Gastrocnemius medialis (tissue), 4 donors: ENCODE measurements at places on chromosomes 3 and 15.
A peak's percentile ranks its signal among the peaks of the same experiment; 100 is the strongest.

- H3K27me3 ChIP-seq, result no peaks in the 10 kb centered on the region
- H3K36me3 ChIP-seq, result no peaks in the 10 kb centered on the region
- DNase-seq, result no peak
- peak overlapping the region; percentile 38 for H3K4me3 ChIP-seq
- peaks cover 30% of the 10 kb centered on the region for H3K4me1 ChIP-seq
- H3K27ac ChIP-seq, result peak overlapping the region; percentile 82
These were observed 1.1 kb upstream of the MGLL start for GRCh38 chr3:127823426-127823857.

DNA sequence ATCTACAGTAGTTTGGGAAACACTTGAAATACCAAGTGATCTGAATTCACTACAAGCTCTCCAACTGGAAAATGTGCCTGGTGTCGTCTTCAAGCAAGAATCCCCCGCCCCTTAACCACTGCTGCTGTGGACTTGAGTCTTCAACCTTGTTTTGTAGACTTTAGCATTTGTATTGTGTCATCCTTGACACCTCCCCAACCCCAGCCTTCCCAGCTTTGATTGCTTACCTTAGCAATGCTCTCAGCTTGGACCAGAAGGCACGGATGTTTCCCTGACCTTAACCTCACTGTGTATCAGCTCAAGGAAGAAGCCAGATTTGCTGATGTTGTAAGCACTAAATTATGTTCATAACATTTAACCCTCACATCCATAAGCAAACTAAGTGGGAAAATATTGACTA is 146.4 kb downstream of the IGF1R start:
- no peaks in the 10 kb centered on the region for H3K36me3 ChIP-seq
- H3K27me3 ChIP-seq, result no peaks in the 10 kb centered on the region
- no peak overlapping the region for H3K27ac ChIP-seq

GRCh38 chr3:40192628-40193027 is 116.9 kb upstream of the EIF1B start:
- H3K4me3 ChIP-seq, result no peak overlapping the region
- H3K27me3 ChIP-seq, result no peaks in the 10 kb centered on the region
- H3K4me1 ChIP-seq, result peaks cover 2% of the 10 kb centered on the region
- no peak for DNase-seq

DNA sequence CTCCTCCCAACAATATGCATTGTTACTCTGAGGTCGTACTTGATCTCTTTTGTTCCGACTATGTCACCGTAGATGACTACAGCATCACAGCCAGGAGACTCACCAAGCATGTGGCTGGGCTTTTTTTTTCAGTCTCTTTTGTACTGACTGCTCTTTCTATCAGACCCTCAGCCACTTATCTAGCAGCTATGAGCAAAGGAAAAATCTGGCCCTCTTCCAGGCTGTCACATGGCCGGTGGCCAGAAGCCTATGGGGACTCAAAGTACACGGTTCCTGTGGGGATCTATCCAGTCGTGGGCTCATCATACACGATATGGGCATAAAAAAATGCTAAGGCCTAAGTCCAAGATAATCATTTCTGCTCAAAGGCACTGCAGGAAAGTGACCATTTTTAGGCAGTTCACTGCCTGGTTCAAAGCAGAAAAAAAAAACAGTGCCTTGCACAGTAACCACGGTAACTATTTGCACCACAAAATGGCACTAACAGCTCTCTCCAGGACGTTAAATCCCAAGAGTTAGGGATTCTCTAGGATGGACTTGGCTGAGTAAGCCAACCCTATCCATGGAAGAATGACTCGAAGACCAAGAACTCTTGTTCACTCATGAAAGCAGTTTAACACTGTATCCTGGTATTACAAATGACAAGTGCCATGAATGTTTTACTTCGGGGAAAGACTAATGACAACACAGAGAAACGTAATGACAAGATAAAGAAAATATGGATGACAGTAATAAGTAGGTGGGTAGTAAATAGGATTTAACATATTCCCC is 50.3 kb downstream of the SHQ1 start:
- no peak for DNase-seq
- H3K27me3 ChIP-seq, result no peaks in the 10 kb centered on the region
- H3K36me3 ChIP-seq, result no peaks in the 10 kb centered on the region
- H3K27ac ChIP-seq, result no peak overlapping the region
